Stomach (tissue), 19 donors: ENCODE measurements at places on chromosomes 11 and 22. TPM values are rescaled to one million over a fixed set of nuclear protein-coding genes. Genes with fewer than 3 reads are reported as not detected.

Gene MYEOV
- total RNA-seq, result not detected

DNA sequence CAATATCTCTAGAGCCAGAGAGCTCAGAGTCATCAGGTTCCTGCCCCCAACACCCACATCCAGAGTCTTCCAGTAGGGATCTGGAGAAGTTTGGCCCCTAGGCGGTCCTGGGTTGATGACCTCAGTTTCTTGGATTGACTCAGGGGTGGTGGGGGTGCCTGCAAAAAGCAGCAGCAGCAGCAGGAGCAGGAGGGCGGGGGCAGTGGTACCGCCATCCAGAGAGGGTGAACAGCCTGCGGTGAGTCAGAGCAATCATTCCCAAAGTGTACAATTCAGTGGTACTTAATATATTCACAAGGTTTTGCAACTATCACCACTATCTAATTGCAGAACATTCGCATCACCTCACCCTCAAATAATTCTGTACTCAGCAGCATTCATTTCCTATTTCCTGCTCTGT, 9.9 kb upstream of the SEC14L3 start:
- DNase-seq, result no peak

Gene MUC6
- 0.29 TPM for total RNA-seq

DNA sequence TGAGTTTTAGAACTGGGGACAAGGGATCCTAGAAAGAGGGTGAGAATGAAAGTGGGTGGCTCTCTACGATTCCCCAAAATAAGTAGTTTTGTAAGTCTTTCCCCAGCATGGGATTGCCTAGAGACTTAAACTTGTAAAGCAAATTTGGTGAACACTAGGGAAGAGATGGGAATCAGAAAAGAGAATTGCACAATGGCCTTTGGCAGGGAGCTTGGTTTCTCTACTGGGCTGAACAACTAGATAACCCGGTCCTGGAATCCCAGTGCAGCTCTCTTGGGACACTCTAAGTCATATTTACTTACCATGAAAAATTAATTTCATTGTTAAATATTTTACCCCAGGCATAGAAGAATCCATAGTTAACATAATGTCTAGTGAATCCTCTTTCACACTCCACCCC, 16.5 kb upstream of the USP18 start:
- no peak for DNase-seq

DNA sequence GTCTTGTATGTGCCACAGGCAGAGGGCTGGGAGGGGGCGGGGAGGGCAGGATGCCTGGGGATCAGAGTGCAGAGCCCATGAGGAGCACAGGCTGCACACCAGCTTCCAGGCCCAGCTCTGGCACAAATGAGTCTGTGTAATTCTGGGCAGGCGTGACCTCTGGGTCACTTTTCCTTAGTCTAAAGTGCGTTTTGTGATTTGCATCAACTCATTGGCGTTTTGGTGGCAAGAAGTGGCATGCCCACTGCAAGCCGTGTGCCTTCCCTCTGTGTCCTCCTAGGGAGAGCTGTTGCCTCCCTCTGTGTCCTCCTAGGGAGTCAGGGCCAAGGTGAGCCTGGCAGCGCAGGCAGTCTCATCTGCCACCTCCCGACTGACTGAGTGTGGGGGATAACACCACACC, 17.2 kb downstream of the CHADL start:
- DNase-seq, result no peak

Gene SLC22A8
- total RNA-seq, result not detected

GRCh38 chr22:36659762-36660509, 43.6 kb downstream of the CACNG2 start:
- peak; percentile 68 for DNase-seq

GRCh38 chr11:132743601-132744000, 788.7 kb downstream of the OPCML start:
- DNase-seq, result no peak

- DNase-seq, result no peak
Observed at GRCh38 chr11:113274713-113275582, 39.4 kb upstream of the TTC12 start.

Gene GGTLC3
- total RNA-seq, result not detected

- DNase-seq, result no peak
Observed at GRCh38 chr11:86955111-86955360, 159 bp downstream of the FZD4 start.

DNA sequence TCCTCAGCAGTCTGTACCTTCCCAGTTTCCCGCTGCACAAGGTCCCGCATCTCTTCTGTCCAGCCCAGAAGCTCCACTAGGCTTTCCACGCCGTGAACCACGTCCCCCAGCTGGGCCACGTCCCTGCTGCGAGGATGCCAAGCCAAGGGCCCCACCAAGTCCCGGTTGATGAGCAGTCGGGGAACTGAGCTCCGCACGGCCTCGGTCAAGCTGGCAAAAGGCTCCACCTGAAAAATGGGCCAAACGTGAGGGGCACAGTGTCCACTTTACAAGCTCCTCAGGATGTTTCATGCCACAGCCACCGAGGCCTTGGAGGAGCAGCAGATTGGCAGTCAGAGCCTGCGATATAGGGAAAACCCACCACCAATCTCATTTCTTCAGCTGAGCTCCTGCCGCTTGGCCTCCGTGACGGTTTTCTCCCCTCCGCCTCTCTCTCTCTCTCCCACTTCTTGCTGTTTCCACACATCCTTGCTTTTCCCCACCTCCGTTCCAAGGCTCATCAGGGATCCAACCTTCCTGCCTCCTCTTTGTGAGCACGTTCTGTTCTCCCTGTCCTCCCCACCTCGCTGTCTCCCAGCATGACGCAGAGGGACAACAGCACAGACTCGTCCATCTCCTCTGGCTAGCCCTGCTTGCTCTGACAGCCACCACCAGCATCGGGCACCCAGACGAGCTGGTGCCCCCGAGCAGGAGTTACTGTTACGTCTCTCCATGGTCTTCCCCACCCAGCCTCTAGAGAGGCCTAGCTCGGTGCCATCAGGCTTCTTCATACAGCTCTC, 11.5 kb downstream of the RIC8A start:
- DNase-seq, result no peak

Gene CASP4
- 8.1 TPM for total RNA-seq

GRCh38 chr11:61533401-61533800, 24.9 kb downstream of the LRRC10B start:
- DNase-seq, result peak; percentile 73

GRCh38 chr11:65859095-65859811, 980 bp upstream of the MUS81 start:
- DNase-seq, result peak; percentile 99

GRCh38 chr11:134819041-134819440, 407.0 kb upstream of the B3GAT1 start:
- no peak for DNase-seq

Gene GRIA4
- 2.8 TPM for total RNA-seq

Gene CFAP300
- not detected for total RNA-seq

- DNase-seq, result peak; percentile 46
Observed at GRCh38 chr11:118607401-118608359, at the start of gene PHLDB1. Gene PHLDB1, plus strand, starts transcription at chr11:118607615. Its CDS starts 6,222 bp downstream, at chr11:118613837.

- DNase-seq, result no peak
Observed at GRCh38 chr11:87871056-87871455, 304.2 kb downstream of the RAB38 start.

Gene NLRP14
- total RNA-seq, result not detected

DNA sequence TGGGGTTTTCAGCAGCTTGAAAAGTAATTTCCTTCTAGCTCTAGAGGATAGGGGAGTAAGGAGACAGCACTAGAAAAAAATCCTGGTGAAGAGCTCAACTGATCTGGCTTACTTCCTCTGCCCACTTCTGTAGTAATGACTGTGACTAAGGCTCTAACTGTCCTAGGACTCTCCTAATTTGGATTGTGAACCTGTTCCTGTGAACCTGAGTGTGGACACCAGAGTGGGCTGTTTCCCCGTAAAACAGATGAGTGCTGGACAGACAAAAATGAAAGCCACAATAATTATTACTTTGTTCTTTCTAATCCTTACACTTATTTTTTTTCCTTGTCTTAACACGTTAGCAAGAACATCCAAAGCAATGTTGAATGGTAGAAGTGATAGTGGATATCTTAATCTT, 154.1 kb downstream of the AASDHPPT start:
- no peak for DNase-seq

DNA sequence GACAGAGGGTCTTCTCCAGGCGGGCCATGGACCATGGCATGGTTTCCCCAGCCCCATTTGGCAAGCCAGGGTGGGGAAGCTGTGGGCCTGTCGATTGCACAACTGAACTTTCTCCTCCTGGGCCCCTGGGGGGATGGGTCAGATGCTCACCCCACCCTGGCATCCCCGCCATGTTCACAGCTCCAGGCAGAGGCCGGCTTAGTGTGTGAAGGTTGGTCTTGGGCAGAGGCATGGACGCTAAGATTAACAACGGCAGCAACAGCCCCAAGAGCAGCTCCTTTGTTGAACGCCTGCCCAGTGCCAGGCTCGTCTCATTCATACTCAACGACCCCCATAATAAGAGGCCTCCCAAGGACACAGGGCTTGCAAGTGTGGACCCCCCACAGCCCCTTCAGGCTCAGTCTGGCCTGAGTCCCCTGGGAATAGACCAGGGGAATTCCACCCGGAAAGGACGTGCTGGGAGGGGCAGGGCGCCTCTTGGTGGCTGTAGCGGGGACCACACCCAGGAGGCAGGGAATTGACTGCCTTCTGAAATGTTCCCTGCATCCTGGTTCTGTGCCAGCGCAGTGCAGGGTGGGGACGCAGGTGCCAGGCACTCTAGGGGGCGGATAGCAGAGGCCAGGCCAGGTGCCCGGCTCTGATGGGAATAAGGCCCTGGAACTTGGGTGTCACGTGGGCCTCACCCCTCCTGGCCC, 8.3 kb downstream of the TSPO start:
- DNase-seq, result peak; percentile 87

- DNase-seq, result no peak
Observed at GRCh38 chr22:42418811-42419242, 13.4 kb downstream of the NFAM1 start.

Gene ZNF70
- total RNA-seq, result 3.3 TPM

GRCh38 chr11:113395782-113396336, 8.3 kb downstream of the ANKK1 start:
- DNase-seq, result no peak

- peak; percentile 71 for DNase-seq
Observed at GRCh38 chr11:61075891-61076290, 26.4 kb upstream of the CD5 start.

Gene SAA1
- total RNA-seq, result not detected

Gene OSBPL5
- 127 TPM for total RNA-seq

GRCh38 chr22:37870273-37870672, 21.1 kb downstream of the EIF3L start:
- no peak for DNase-seq

GRCh38 chr22:23790819-23791737, 4.3 kb downstream of the SMARCB1 start:
- DNase-seq, result no peak

DNA sequence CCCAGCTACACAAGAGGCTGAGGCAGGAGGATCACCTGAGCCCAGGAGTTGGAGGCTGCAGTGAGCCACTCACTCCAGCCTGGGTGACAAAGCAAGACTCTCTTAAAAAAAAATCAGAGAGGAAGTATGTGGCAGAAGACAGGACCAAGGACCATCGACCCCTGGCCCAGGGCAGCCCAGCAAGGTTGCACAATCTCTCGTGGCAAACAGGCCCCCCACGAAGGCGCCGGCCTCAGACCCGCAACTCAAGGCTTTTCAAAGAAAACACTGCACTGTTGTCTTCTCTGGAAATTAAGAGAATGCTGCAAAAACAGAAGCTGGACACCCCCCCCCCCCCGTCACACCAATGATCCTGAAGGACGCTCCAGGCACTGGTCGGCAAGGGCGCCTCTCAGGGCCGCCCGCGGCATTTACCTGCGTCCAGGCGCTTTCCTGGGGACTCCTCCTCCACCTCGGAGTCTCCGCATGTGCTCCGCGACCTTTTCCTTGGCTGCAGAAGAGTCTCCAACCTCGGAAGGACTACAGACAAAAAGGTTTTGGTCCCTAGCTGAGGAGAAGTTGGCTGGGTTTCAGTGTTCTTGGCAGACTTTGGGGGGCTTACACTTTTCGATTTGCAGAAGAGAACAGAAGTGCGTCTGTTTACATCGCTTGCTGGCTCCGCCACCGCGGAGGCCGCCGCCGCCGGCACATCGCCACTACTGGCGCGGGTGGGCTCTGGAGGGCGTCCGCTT, 40.5 kb downstream of the BRD1 start:
- DNase-seq, result no peak
